ENCODE measurements at places on chromosomes 6 and 20. TPM values are rescaled to one million over a fixed set of nuclear protein-coding genes. Genes with fewer than 3 reads are reported as not detected.

Gene C4A
- 1.7 TPM for total RNA-seq

Gene SLCO4A1
- total RNA-seq = 0.88 TPM

Gene OR2J3
- total RNA-seq = not detected

Gene MCCD1
- total RNA-seq = not detected

Gene PAX1
- not detected for total RNA-seq

Gene GRM4
- 1.2 TPM for total RNA-seq

Gene PRICKLE4
- total RNA-seq = 1.1 TPM

Gene COL21A1
- 0.43 TPM for total RNA-seq

Gene SCUBE3
- 11.4 TPM for total RNA-seq

Gene MEP1A
- total RNA-seq = not detected

Gene GGTLC1
- not detected for total RNA-seq

Gene EBF4
- total RNA-seq = 1.9 TPM
